Stimulated activated CD4-positive, alpha-beta T cell treated with anti-CD3 and anti-CD28 coated beads, Interleukin-15, amount 100 ng/mL, for 48 hours (primary cell): ENCODE measurements at places on chromosomes 1 and 21.

DNA sequence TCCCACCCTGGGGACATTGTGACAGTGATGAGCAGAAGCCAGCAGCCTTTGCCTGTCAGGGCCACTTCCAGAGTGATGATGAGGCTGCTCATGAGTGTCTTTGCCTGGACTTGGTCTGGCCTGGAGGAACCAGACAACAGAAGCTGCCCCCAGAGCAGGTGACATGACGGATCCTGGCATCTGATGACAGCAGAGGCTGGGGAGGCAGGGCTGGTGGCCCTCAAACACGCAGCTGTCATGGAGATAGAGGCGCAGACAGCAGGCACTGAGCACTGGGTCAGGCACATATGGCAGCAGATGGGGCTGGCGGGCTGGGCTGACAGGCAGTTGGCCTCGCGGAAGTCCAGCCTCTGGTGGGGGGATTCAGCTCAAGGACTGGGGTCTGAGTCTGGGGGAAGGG lies 66.4 kb upstream of the STUM start:
- DNase-seq, result no peak

DNA sequence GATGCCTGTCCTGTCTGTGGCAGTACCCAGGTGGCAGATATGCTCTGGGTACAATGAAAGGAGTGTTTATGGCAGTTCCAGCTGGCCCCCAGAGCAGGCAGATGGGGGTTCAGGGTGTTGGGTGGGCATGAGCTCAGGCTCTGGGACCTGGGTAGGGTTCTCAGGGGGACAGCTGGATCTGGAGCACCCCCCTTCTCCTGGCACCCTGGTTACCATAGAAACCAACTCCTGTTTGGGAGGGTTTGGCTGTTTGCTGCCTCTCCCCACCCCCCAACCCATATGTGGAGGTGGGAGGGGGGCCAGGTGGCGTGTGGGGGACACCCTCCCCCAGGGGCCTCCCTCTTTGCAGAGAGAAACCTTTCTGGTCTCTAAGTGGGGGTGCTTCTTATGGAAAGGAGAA lies 7.1 kb downstream of the FOXO6 start:
- no peak for DNase-seq

DNA sequence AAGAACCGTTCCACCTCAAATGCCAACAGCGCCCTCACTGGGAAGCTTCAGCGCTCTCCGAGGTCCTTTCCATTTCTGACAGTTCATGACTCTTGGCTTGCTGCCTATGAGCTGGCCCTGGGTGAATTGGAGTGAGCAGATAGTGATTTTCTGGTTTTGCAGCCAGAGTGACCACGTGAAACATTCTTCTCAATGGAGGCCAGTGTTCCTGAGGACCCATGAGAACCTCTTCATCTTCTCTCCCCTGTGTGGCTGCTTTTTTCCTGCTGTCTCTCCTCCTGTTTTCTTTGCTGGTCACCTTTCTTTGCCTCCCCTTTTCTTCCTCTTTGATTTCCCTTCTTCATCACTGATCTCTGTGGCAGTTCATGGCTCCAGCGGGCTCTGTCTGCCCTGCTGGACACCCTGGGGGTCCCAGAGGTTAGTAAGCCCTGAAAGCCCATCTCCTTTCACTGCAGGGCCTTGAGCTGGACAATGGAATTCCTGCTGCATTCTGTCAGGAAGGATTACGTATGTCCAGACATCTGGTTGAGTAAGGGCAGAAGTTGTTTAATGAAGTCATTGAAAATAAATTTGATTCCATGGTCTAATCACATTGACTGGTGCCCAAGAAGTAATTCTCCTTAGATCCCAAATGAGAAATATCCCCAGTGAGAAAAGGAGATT lies 29.9 kb downstream of the VASH2 start:
- DNase-seq, result no peak

DNA sequence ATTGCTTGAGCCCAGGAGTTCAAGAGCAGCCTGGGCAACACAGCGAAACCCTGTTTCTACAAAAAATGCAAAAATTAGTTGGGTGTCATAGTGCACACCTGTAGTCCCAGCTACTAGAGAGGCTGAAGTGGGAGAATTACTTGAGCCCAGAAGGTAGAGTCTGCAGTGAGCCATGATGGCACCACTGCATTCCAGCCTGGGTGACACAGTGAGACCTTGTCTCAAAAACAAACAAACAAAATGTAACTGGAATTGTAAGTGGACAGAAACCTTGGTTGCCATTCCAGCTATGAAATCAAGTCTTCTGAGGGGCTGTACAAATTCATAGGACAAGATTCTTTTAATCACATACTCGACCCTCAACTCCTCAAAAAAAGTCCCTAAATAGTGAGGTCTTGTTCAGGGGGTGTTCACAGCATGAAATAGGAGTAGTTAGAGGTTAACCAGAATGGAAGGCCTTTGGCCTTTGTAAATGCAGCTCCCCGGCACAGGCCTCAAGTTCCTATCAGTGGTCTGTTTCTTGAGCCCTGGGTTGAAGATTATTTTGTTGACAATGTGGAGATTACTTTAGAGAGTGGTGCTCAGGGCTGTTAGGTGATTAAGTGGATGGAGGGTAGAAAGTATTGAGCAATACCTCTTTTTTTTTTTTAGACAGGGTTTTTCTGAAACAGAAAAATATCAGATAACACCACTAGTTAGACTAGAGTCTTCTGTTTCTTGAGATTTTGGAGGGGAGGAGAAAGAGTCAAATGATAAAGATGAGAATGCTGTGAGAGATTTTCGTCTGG lies 138.7 kb upstream of the ZNF648 start:
- DNase-seq, result no peak

- no peak for DNase-seq
These were observed 28.4 kb downstream of the COA6 start for GRCh38 chr1:234401658-234402057.

DNA sequence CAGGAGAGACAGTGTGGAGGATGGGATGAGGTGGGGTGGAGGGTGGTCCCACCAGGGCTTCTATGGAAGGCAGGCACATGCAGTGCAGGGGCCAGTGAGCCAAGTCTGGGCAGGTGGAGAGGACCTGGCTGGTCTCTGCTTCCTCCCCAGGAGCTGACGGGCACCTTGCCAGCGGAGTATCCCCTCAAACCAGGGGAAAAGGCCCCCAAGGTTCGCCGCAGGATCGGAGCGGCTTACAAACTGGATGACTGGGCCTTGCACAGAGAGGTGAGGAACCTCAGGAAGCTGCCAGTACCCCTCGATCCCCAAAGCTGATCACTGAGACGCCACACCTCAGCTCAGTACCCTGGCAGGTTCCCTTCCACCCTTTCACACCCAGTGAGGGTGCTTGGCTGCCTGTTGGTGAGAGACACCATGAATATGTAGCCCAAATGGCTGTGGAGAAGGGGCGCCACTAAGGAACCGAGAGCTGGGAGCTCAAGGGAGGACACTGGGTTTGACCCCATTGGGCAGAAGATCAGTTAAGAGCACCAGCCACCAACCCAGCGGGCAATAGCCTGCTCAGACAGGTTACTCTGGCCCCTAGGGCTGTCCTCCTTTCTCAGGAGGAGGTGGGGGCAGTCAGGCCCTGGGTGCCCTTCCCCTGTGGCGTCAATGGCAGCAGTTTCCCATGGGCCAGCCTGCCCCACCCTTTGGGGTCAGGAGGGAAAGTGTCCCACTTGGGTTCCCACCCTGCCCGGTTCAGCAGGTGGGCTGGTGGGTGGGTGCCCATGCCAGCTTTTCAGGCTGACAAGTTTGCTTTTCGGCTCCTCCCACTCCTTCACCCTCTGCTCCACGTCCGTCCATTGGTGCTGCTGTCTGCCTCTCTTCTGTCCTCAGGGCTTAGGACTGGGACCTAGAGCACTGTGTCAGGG lies 5.5 kb downstream of the INAVA start:
- DNase-seq, result no peak

GRCh38 chr1:58255192-58255591 lies 291.3 kb downstream of the OMA1 start:
- no peak for DNase-seq

DNA sequence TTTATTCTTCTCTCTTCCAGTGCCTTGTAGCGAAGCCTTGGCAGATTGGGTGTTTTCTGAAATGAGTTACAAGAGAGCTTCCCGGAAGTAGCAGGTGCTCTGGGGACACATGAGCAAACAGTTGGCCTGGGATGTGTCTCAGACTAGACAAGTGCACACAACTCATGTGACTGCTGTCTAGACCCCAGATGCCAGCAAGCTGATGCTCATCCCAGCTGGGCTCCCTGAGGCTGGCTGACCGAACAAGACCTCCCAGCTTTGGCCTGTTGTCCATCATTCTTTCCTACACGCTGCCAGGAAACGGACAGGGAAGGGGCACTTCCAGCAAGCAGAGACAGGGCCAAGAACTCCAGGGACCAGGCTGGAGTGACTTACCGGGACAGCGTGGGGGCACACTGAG lies 18.7 kb upstream of the CSF1 start:
- no peak for DNase-seq

DNA sequence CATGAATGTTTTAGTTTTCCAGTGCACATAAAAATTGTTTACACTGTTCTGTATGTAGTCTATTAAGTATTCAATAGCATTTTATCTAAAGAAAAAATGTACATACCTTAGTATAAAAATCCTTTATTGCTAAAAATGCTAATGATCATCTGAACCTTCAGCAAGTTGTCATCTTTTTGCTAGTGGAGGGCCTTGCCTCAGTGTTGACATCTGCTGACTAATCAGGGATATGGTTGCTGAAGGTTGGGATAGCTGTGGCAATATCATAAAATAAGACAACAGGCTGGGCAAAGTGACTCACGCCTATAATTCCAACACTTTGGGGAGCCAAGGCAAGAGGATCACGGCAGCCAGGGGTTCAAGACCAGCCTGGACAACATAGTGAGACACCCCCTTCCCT lies 9.0 kb downstream of the DYNLT5 start:
- no peak for DNase-seq

DNA sequence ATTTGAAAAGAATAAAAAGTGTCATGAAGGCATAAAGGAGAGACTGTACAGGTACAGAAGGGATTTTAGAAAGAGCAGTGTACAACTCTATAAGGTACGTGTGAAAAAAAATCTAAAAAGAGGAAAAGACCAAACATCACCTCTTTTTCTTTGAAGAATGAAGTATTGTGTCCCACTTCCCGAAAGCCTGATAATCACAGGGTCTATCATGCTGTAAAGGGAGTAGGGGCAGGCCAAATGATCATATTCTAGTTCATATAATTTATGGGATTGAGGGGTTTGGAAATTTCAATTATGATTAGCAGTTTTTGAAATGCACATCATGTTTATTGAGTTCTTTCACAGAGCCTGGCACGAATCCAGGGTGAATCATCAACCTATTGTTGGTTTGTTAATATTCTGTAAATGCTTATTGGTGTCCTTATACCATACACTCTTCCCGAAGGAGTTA lies 910 bp upstream of the RERE start:
- no peak for DNase-seq

DNA sequence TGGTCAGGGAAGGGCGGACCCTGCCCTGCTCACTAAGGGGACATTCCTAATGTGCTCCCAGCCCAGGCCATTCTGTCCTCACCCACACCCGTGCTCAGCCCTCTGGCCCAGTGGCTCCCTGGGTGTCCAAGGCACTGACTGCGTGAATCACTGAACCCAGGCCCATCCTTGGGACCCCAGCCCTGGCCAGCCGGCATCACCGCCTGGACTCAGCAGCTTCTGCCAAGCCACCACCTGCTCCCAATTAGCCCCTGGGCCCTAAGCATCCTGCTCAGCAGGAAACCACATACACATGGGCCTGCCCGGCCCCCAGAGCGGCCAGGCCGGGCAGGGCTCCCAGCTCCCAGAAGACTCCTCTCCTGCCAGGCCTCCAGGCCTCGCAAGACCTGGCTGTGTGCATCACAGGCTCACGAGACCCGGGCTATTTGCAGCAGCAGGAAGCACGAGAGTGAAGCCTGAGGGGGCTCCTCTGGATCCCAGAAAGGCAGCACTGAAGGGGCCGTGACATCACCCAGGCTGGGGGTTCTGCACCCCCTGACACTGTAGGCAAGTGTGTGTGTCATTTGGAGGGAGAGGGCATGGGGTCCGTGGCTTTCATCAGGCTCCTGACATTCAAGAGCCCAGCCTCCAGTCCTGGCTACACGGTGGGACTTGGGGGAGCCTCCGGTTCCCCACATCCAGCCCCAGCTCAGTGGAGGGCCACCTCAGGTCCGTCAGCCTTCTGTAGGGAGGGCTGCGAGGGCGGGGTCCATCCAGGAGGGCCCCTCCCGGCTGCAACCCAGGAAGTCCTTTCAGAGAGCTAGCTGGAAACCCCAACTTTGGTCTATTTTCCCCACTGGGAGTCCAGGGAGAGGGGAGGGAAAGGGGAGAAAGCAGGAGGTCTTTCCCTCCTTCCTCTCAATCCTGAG lies 1.6 kb downstream of the MFAP2 start:
- DNase-seq, result no peak

- DNase-seq, result no peak
These were observed 6.2 kb downstream of the ITPKB start for GRCh38 chr1:226732856-226733291.

DNA sequence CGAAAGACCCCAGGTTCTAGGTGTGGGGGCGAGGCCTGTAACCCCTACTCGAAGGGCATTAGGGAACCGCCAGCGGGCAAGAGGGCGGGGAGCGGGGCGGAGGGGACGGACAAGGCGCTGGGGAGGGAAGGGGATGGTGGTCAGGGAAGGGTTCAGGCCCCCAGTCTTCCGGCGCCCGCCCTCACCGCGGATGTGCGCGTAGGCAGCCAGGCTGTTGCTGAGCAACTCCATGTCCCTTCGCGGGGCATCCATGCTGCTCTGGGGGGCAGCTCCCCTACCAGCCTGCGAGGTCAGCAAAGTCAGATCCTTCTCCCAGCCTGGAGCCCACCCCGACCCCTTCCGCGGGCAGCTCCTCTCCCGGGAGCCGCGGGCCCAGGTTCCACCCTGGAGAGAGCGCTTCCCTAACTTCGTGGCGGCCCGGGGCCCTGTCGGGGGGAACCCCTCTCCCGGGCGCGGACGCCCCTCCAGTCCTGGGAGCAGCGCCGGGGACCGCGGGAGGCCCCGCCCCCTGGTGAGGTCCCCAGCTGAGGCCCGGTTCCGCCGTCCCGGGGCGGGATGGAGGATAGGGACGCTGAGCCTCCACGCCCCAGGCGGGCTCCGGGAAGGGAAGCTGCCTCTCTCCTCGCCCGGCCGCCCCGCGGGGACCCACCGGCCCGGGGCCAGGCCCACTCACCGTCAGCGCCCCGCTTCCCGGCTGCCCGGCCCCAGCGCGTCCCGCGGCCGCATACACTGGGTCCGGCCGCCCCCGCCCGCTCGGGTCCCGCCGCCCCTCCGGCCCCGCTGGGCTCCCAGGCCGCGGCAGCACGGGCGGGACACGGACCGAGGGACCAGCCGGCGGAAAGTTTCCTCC lies 434 bp downstream of the EVA1B start:
- DNase-seq, result no peak

DNA sequence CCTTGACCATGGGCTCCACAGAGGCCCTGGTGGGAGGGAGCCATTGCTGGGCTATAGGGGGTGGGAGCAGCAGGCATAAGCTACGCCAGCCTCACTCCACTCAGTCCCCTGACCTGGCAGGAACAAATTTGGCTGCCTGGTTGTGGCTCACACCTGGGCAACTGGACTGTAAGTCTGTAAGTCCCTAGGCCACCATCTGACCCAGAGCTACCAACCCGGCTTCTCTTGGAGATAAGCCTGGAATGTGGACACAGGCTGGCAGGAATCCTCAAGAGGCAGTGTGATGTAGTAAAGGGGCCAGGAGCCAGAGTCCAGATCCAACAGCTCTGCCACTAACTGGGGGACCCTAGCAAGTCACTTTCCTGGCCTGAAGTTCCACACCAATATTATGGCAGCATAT lies 11.4 kb downstream of the NCF2 start:
- no peak for DNase-seq

GRCh38 chr1:230641900-230642262 lies 400 bp upstream of the COG2 start:
- no peak for DNase-seq
